ENCODE measurements at places on chromosomes 6 and 20. TPM values are rescaled to one million over a fixed set of nuclear protein-coding genes. Genes with fewer than 3 reads are reported as not detected.

Gene NHSL1
- total RNA-seq: 88.2 TPM

Gene SNAP91
- 1.4 TPM for total RNA-seq

DNA sequence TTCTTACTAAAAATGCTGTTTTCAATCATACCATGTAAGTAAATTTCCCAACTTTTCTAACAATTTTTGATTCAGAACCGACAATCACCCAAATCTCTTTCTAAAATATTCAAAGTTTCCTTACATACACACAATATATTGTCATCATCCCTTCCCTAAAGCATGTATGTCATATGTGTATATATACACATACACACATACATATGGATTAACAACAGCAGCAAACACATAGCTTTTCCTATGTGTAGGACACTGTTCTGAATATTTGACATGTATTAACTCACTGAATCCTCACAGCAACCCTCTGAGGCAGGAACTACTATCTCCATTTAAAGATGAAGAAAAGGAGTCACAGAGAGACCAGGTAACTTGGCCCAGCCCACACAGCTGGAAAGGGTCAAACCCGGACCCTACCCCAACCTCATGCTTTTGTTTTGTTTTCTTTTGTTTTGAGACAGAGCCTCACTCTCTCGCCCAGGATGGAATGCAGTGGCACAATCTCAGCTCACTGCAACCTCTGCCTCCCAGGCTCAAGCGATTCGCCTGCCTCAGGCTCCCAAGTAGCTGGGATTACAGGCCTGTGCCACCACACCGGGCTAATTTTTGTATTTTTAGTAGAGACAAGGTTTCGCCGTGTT is 7.2 kb downstream of the FYN start:
- no peak for DNase-seq

Gene GRM1
- 8.5 TPM for total RNA-seq

Data from cardiac septum (tissue), 1 donor.